NCI-H69 (cell line): ENCODE measurements at places on chromosomes 2 and 18.

DNA sequence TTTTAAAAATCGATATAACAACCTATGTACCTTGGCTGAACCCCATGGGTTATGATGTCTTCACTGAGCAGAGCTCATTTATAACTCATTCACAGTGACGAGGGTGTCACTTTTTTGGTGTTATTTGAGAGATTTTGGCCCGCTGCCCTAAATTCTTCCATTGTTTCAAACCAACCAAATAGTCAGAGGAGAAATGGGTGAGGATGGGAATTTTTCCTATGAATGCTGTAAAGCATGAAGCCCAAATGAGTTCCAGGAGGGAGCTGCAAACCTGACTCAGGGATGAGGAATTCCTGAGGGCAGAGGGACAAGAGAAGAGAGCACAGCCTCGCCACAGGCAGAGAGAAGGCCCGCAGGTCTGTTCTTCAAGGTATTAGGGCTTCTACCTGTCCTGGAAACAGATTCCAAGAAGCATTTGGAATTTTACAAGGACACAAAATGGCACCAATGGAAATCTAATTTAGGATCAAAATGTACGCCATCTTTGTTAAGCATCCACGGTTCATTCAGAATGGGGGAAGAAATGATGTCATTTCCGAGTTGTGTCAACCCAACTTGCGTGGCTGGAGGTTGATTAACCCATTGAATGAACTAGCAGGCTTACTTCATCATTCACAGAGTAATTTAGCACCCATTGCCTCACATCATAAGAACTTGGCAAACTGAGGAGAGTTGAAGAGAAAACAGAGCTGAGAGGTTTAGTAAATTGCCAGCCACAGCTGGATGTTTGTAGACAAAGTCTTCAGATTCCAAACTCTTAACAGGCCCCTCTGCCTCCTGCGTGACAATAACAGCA, 133.5 kb downstream of the LAMA3 start:
- no peak for DNase-seq

DNA sequence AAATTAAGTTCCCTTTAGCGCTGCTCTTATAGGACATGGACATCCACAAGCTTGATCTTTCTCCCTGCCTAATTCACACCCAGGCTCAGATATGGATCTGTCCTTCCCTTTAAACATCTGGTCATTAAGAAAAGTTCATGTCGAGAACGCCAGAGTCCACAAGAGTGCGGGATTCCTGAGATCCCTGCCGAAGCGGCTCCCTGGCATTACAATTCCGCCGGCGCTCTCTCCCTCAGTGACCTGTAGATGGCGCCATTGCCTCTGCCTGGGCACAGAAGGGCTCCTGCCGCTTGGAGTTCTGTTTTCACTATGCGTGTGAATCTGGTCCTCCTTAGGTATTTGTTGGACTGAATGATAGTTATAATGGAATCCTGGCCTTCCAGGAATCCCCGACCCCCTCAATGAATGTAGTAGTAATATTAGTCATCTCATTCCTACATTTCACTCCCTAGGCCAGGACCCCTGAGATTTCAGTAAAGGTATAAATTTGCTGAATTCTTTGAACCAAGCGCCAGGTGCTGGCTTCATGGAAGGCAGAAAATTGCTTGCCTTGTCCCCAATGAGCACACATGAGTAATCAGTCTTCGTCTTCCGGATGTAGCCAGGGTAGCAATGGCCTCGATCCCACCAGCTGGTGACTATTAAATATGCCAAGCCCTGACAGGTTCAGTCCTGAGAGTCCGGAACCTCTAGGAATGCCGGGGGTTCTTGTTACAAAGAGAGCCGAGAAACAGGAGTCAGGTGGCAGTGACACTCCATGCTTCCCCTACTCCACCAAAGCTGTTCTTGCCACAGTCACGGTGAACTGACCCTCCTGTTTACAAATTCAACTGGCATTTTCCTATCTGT, 26.4 kb upstream of the CD207 start:
- DNase-seq: peak; percentile 62

DNA sequence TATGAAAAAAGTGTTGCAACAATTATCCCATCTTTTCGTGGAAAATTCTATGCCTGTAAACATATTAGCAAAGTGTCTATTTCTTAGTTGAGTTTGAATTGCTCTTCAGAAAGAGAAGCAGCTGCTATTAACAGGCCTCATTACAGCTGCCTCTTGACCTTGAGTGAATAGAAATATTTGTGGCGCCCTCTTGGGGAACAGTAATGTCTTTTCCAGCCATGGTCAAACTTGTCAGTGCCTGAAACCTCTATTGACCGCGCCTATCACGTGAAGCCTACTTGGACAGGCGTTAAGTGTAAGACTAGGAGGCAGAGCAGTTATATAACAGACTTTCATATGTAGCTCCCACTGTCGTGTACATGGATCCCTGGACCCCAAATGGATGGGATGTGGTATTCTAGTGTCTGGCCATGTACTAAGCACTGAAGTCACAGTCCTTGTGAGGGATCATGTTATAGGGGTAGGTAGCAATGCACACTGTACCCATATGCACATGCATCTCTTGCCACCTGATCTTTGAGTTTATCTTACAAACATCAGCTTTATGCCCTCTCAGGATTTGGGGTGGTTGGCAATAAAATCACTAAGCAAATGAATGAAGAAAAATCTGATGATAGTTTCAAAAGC, 245.0 kb downstream of the PTGR3 start:
- peak; percentile 93 for DNase-seq

DNA sequence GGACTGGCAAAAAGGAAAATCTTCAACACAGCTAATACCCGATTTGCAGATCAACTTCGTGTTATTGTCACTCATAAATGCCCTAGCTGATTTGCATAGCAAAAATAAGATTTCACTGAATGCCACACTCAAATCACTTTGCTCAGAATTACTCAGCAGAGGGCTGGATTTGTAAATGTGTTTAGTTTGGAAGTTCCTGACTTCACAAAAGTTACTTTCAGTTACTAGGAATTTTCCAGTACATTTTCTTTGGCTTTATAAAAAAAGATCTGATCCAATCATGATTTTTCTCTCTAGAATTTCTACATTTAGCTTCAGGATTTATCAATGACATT, 433.3 kb upstream of the ID2 start:
- no peak for DNase-seq

- DNase-seq: no peak
Observed at GRCh38 chr2:203500951-203501350, 34.1 kb downstream of the RAPH1 start.

DNA sequence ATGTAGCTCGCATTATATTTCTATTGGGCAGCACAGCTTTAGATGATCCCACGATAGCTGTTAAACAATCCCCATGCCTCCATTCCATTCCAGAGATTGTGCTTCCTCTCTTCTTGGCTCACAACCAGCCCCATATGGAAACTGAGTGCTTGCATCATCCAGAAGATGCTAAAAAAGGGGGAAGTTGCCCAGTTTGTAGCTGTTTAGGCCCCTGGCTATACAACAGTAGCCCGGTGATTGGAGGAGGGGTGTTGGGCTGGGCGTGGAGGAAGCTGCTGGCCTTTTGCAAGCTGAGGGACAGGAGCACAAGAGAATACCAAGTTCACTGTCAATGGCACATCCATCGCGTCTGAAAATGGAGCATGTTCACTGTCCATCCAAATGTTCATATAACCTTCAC, 360.2 kb downstream of the ALK start:
- peak; percentile 9 for DNase-seq

DNA sequence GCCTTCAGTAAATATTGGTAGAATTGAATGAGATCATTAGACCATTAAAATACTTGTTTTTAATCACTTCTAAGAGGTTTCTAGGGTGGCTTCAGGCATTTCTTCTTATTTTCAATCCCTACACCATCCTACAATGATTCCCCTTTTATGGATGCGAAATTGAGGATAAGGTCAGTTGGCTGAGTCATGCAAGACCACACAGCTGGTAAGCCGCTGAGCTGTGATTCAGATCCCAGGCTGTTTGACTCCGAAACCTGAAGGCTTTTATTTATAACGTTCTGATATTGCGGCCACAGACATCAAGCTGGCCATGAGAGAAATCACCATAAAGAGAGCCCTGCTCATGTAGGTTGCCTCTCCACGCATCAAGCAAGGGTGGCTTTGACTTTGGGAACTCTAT, 133.4 kb downstream of the VAPA start:
- no peak for DNase-seq

DNA sequence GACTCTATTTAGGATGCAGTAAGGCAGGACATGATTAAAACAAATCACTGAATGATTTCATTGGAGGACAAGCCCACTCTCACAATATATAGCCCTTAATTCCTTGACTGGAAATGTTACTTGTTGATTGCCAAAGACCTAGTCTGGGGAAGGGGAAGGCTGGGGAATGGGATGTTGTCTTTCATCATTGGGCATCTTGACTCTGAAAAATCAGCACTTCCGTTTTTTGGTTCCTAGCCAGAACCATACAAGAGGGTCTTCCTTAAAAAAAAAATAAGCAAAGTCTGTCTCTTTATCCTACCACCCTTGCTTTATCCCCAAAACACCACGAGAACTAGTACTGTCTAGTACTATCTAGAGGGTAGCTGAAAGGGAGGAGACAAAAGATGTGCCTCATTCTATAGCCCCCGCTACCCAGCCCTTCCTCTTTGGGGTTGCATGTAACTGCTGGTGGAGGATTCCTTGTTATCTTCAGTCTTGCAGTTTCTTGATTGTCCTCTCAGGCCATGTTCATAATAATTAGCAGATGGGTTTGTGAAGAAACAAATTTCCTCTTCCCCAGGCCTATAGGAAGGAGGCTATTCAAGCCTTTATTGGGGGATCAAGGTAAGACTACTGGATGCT, 55.8 kb downstream of the NEMP2 start:
- DNase-seq: no peak

DNA sequence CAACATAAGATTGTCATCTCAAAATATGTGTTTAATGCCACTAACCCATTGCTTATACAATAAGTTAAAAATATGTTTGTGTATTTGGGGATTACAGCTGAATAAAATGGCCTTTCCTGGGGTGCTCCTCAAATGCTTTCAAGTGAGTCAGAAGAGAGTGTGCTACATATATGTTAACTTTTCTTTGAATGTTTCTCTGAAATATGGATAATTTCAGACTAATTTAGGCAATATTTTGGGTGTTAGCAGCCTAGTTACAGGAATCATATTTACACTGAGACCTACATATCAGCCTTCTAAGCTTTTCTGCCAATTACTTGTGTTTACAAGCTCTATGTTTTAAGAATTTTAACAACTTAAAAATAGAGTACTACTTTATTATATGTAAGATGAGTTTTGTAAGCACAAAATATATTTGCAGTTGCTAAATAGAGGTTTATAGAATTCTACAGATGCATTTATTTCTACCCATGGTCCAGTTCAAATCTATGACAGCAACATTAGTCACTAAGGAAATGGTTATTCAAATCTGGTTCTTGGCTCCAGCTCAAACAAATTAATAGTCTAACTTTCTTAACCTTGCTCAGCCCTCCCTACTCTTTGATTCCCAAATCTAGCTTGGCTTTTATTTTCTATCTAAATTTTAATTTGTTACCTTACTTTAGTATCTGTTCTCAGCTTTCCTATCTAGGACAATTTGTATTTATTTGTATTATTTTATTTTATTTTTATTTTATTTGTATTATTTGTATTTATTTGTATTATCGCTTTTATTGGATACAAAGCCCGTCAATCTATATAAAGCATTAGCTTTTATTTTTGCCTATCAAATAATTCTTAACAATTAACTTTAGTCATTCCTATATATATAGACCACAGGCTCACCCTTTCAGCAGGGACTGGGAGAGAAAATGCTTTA, 48.9 kb downstream of the FSIP2 start:
- no peak for DNase-seq

DNA sequence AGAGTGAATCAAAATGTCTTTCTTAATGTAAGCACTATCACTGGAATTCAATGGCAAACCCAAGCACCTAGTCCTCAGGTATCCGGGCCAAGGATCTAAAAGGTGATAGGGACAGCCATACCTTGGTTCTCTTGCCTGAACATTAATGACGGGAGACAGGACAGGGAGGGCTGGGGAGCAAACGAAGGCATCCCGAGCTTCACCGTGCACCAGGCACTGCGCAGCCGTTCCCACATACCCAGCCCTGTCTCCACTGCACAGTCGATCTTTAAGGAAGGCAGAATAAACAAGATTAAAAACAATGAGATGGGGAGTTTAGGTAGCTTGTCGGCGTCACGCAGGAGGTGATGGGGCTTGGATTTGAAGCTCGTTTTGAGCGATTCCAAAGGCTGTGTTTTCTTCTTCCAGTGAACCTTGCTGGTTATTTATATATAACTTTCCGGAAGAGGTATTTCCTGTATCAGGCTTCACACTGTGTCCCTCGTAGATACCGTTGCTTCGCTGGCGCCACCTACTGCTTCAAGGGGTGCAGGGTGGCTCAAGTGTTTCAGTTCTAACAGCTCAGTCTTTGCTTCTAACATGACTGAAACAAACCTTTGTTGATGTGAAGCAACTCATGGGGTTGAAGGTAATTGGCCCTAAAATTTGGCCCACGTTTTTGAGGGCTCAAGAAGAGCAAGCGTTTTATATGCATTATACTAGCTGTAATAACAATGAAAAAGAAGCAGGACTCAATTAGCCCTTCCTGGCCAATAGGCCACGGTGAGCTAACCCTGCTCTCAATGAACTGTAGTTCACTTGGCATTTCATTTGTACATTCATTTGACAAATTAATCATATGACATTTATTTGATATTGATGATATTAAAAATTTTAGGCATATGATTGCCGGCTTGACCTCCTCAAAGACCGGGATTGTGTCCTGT, 77.4 kb downstream of the DCDC2C start:
- peak; percentile 60 for DNase-seq

- DNase-seq: no peak
Observed at GRCh38 chr18:28204154-28204553, 27.2 kb upstream of the CDH2 start.
